ENCODE measurements at places on chromosomes 13 and 19. TPM values are rescaled to one million over a fixed set of nuclear protein-coding genes. Genes with fewer than 3 reads are reported as not detected.

Gene CRTC1
- total RNA-seq: 5.5 TPM

GRCh38 chr19:1397838-1398237 is 3.5 kb downstream of the GAMT start:
- DNase-seq: no peak

Gene CLEC17A
- total RNA-seq: not detected

DNA sequence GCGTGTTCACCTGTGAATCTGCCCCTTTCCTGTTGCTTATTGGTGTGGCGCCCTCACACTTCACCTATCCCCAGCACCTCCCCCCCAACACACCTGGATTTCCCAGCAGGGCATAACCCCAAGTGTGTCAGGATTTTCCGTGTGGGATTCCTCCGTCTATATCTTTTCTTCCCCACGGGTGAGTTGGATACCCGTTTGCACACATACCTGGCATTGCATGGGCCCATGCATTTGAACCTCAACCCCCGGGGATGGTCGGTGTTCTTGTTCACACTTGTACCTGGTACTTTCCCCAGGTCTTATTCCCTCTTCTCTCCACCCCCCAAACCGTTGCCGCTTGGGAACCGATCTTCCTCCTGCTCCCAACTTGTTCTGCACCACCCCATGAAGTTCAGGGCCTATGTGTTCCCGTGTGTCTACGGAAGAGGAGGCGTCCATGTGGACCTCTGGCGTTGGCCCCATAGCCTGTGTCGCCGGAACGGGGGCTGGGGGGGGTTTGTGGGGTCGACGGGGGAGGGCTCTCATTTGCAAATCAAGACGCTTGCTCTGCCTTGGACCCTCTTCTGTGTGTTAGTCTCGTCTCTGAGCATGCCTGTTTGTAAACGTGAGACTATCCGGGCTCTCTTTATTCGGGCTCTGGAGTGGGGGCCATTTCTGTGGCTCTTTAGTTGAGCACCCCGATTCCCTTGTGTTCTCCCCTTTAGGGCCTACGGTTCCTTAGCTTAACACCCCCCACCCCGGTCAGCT is 1.7 kb downstream of the PRR12 start:
- DNase-seq: no peak

Gene ZNF616
- 12.9 TPM for total RNA-seq

DNA sequence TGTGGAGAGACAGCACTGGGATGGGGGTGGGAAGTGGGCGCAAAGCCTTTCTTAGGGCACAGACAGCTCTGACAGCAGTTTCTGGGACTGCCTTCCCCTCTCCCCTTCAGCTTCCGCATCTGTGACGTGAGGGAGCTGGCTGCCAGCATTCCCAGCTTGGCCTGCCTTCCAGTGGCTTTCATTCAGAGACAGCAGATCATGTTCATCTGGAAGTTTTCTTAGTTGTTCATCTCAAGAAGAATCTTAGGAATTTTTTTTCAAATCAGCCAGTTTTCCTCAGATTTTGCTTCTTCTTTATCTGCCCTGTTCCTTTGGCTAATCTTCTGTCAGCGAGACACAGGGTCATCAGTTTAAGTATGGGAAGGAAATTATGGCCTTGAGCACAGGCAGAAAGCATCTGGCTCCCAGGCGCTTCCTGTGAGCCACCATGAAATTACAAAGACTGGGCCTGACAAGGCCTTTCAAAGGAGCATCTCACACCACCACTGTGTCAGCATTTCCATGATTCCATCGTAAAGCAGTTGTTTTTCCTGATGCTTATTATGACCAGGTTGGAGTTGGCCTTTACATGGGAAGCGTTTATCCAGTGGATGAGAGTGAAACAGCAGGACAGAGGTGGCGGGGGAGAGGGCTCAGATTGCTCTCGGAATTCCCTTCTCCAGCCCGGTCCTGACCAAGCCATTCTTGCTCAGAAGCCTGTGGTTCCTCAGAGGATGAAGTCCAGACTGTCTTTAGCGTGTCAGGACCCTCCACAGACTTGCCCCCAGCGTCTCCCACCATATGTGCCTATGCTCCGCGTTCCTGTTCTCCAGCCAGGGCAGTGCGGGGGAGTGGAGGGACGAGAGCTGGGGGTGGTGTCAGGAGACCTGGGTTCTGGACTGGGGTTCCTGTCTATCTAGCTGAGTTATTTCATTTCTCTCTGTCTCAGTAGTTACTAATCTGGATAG is 43.6 kb downstream of the ARHGAP35 start:
- no peak for DNase-seq

DNA sequence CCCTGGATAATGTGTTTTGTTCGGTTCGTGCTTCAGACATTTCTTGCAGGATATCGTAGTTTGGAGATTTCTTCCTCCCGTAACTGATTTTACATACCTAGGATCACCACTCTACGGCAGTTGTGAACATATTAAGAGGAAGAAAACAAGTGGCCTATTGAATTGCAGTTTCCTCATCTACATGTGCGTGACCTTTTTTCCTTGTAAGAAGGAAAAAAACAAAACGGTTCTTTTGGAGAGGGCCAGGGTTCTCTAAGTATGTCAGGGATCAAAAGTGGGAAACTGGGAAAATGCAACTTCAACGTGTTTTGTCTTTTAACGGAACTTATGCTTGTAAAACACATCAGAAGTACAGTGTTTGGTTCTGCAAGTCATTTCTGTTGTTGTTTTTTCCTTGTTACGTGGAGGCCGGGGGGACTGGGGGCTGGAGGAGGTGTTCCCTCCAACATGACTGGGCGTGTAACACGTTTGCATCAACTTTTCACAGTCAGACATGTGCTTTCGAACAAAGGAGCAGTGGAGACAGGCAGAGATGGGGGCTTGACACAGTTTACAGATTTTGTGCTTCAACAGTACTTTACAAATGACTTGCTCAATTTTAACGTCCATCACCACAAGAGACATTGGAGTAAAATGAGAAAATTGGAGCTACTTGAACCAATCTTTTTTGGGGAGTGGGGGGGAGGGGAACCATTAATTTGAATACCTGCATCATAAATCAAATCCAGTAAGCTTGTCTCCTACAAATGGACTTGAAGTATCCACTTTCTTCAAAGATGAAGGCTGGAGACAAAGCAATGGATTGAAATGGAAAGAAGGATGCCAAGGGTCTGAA is 3.8 kb downstream of the ZC3H4 start:
- no peak for DNase-seq

Gene KLK10
- 6.7 TPM for total RNA-seq

GRCh38 chr19:43380008-43380407 is 26.5 kb downstream of the CD177 start:
- DNase-seq: no peak

Gene ZNF440
- total RNA-seq: 5.1 TPM
